ENCODE measurements at places on chromosomes 3 and 15. TPM values are rescaled to one million over a fixed set of nuclear protein-coding genes. Genes with fewer than 3 reads are reported as not detected.

- H3K27me3 ChIP-seq: no peaks in the 10 kb centered on the region
- DNase-seq: no peak
- no peak overlapping the region for H3K27ac ChIP-seq
- no peaks in the 10 kb centered on the region for H3K4me1 ChIP-seq
- H3K36me3 ChIP-seq: no peaks in the 10 kb centered on the region
These were observed 347.8 kb downstream of the MFSD1 start for GRCh38 chr3:159149633-159150032.

- peaks cover 46% of the 10 kb centered on the region for H3K4me1 ChIP-seq
- H3K4me3 ChIP-seq: no peak overlapping the region
These were observed 7.3 kb downstream of the MTMR10 start for GRCh38 chr15:30984118-30984517.

DNA sequence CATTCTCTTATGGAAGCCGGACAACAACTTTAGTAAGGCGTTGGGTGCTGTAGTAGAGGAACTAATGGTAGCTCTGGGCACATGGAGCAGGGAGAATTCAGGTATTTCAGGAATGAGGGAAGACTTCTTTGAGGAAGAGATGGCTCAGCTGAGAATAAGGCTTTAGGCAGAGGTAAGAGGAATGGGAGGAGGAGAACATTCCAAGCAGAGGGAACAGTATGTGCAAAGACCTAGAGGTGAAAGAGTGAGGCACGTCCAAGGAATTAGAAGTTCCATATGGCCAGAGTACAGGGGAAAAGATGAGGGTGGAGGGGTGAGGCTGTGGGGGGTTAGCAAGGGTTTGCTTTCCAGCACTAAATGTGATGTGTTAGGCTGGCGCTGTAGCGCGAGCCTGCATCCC is 1.6 kb upstream of the SV2B start:
- no peak for DNase-seq
- no peak overlapping the region for H3K4me3 ChIP-seq
- no peak overlapping the region for H3K27ac ChIP-seq
- peaks cover 9% of the 10 kb centered on the region for H3K4me1 ChIP-seq

GRCh38 chr3:52176951-52177700 is 20.8 kb upstream of the ALAS1 start:
- H3K4me3 ChIP-seq: no peak overlapping the region
- no peaks in the 10 kb centered on the region for H3K27me3 ChIP-seq
- no peaks in the 10 kb centered on the region for H3K4me1 ChIP-seq
- DNase-seq: no peak
- H3K36me3 ChIP-seq: no peaks in the 10 kb centered on the region

- H3K27me3 ChIP-seq: peaks cover 5% of the 10 kb centered on the region
- no peak overlapping the region for H3K27ac ChIP-seq
- no peak for DNase-seq
- H3K36me3 ChIP-seq: no peaks in the 10 kb centered on the region
- no peak overlapping the region for H3K4me3 ChIP-seq
These were observed 168.6 kb downstream of the SEMA6D start for GRCh38 chr15:47885920-47886319.

- H3K27ac ChIP-seq: no peak overlapping the region
- H3K4me1 ChIP-seq: no peaks in the 10 kb centered on the region
- no peak for DNase-seq
- H3K27me3 ChIP-seq: no peaks in the 10 kb centered on the region
These were observed 90.9 kb upstream of the RNU6-1 start for GRCh38 chr15:67930720-67931119.

The USP50 gene
- total RNA-seq: not detected

The LOXL1 gene
- 2.8 TPM for total RNA-seq

DNA sequence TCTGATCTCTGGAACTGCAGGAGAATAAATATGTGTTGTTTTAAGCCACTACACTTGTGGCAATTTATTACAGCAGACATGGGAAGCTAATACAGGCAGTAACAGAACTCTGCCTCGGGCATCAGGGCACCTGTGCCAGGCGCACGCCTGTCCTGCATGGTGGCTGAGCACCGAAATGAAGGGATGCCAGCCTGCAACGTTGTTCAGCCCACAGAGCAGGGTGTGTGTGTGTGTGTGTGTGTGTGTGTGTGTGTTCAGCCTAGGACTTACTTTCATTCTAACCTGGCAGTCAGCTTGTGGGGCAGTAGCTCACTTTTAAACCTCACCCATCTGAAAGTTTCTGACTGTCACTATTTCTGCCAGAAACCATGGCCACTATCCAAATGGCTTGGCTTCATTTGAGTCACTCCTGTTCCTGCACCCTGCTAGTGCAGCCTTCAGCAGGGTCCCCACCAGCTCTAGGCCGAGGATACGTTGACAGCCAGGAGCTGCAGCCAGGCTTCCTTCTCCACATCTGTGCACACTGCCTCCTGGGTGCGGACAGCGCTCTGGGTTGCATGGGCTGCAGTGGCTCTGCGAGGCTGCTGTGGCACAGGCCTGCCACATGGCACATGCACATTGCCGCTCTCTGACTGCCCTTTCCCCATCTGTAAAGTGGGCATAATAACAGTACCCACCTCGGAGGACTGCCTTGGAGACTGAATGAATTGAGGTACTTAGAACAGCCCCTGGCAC is 4.5 kb downstream of the UROC1 start:
- H3K27me3 ChIP-seq: no peaks in the 10 kb centered on the region
- H3K4me3 ChIP-seq: no peak overlapping the region
- no peak overlapping the region for H3K27ac ChIP-seq
- H3K36me3 ChIP-seq: no peaks in the 10 kb centered on the region

- peaks cover 10% of the 10 kb centered on the region for H3K36me3 ChIP-seq
- peak; percentile 73 for DNase-seq
- peak overlapping the region; percentile 30 for H3K27ac ChIP-seq
- H3K4me1 ChIP-seq: peaks cover 68% of the 10 kb centered on the region
- H3K27me3 ChIP-seq: no peaks in the 10 kb centered on the region
- peak overlapping the region; percentile 47 for H3K4me3 ChIP-seq
These were observed 93.2 kb upstream of the ARHGEF3 start for GRCh38 chr3:56894881-56895431.

The MCF2L2 gene
- 3.7 TPM for total RNA-seq

The CHRD gene
- total RNA-seq: not detected

The OCA2 gene
- total RNA-seq: not detected

DNA sequence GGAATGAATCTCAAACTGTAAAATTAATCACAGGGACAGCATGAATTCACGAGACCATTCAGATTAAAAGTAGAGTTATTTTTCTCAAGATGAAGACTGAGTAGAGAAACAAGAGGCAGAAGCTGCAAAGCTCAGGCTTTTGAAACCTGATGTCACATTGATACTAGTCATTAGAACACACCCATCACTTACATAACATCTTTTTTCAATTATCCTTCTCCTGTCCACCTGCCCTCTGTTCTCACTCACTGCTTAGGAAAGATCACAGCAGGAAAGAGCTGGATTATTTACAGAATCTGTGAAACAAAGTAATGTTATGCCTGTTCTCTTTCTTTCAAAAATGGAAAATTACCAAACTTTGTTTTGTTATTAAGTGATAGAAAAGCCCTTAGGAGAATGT is 72.0 kb upstream of the CDAN1 start:
- DNase-seq: no peak
- no peaks in the 10 kb centered on the region for H3K4me1 ChIP-seq
- no peaks in the 10 kb centered on the region for H3K27me3 ChIP-seq
- peaks cover 2% of the 10 kb centered on the region for H3K36me3 ChIP-seq
- no peak overlapping the region for H3K27ac ChIP-seq
- H3K4me3 ChIP-seq: no peak overlapping the region

GRCh38 chr3:175591375-175591774 is 732.2 kb downstream of the NAALADL2 start:
- no peak overlapping the region for H3K4me3 ChIP-seq
- H3K36me3 ChIP-seq: no peaks in the 10 kb centered on the region
- no peak overlapping the region for H3K27ac ChIP-seq
- DNase-seq: no peak
- no peaks in the 10 kb centered on the region for H3K27me3 ChIP-seq
- H3K4me1 ChIP-seq: no peaks in the 10 kb centered on the region

The PRRT3 gene
- 5.6 TPM for total RNA-seq

GRCh38 chr3:72924055-72924454 is 36.2 kb downstream of the GXYLT2 start:
- peak; percentile 24 for DNase-seq
- H3K4me1 ChIP-seq: no peaks in the 10 kb centered on the region
- H3K27me3 ChIP-seq: no peaks in the 10 kb centered on the region

DNA sequence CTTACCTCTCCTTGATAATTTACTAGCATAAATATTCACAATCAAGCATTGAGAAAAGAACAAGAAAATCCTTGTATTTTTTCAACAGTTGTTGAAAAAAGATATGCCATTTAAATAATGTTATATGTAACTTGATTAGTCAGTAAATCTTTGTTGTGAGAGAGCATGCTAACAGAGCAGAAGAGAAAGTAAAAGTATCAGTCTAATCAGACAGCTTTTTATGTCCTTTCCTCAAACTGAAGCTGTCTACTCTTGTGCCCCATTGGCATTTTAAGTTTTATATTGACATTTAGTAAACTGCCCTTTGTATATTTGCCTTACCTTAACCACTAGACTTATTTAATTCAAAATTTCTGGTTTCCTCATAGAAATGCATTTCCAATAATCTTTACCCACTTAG is 668.7 kb downstream of the OTOL1 start:
- H3K4me1 ChIP-seq: no peaks in the 10 kb centered on the region
- no peak overlapping the region for H3K27ac ChIP-seq
- no peaks in the 10 kb centered on the region for H3K36me3 ChIP-seq

The LARP6 gene
- total RNA-seq: 0.41 TPM

- H3K27ac ChIP-seq: peak overlapping the region; percentile 44
- peaks cover 7% of the 10 kb centered on the region for H3K4me1 ChIP-seq
- H3K4me3 ChIP-seq: peak overlapping the region; percentile 78
- peak; percentile 33 for DNase-seq
These were observed 539 bp upstream of the MGLL start for GRCh38 chr3:127822682-127823425.

The SUCNR1 gene
- total RNA-seq: not detected

DNA sequence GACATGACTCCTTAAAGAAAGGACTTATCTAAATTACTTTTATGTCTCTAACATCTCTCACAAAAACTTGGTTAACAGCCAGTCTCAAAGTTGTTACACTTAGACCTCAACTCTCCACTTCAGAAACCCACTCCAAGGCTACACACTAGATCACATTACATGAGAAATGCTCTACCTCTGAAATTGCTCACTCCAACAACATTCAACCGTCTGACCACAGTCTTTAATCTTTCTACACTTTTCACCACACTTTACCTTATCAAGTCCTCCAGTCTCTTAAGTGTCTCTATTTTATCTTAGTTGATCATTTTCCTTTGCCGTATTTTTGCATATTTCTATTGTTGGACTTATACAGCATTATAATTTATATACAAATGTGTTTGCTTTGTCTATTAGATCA is 5.8 kb downstream of the SLC12A6 start:
- H3K27ac ChIP-seq: peak overlapping the region; percentile 95
- peaks cover 11% of the 10 kb centered on the region for H3K36me3 ChIP-seq
- peaks cover 72% of the 10 kb centered on the region for H3K4me1 ChIP-seq
- H3K4me3 ChIP-seq: peak overlapping the region; percentile 52
- no peak for DNase-seq
- H3K27me3 ChIP-seq: no peaks in the 10 kb centered on the region

GRCh38 chr3:150759319-150759718 is 3.6 kb downstream of the SIAH2 start:
- H3K27ac ChIP-seq: peak overlapping the region; percentile 98
- H3K4me3 ChIP-seq: peak overlapping the region; percentile 100
- peaks cover 75% of the 10 kb centered on the region for H3K36me3 ChIP-seq
- H3K4me1 ChIP-seq: peaks cover 48% of the 10 kb centered on the region

DNA sequence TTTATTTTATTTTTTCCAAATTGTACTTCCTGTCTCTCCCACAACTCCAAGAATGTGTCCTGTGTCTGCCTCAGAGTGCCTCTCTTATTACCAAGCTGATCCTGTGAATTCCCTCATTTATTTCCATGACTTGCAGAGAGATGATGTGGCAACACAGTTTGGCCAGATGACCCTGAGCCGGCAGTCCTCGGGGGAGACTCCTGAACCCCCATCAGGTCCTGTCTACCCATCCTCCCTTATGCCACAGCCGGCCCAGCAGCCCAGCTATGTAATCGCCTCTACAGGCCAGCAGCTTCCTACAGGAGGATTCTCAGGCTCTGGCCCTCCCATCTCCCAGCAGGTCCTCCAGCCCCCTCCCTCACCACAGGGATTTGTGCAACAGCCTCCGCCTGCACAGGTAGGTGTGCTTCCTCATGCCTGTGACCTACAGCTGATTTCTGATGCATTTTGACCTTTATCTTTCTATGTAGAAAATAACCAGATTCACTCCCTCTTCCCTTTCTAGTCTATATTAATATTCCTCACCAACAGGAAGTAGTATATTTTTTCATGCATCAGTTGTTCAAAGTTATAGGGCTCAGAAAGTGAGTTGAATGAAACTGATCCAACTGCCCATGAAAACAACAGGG is 100.0 kb downstream of the ARPP21 start:
- no peak overlapping the region for H3K4me3 ChIP-seq
- DNase-seq: no peak
- H3K27me3 ChIP-seq: no peaks in the 10 kb centered on the region
- H3K4me1 ChIP-seq: no peaks in the 10 kb centered on the region
